HT1080 (cell line): ENCODE measurements at places on chromosomes 2 and 18. TPM values are rescaled to one million over a fixed set of nuclear protein-coding genes. Genes with fewer than 3 reads are reported as not detected.
A peak's percentile ranks its signal among the peaks of the same experiment; 100 is the strongest.

DNA sequence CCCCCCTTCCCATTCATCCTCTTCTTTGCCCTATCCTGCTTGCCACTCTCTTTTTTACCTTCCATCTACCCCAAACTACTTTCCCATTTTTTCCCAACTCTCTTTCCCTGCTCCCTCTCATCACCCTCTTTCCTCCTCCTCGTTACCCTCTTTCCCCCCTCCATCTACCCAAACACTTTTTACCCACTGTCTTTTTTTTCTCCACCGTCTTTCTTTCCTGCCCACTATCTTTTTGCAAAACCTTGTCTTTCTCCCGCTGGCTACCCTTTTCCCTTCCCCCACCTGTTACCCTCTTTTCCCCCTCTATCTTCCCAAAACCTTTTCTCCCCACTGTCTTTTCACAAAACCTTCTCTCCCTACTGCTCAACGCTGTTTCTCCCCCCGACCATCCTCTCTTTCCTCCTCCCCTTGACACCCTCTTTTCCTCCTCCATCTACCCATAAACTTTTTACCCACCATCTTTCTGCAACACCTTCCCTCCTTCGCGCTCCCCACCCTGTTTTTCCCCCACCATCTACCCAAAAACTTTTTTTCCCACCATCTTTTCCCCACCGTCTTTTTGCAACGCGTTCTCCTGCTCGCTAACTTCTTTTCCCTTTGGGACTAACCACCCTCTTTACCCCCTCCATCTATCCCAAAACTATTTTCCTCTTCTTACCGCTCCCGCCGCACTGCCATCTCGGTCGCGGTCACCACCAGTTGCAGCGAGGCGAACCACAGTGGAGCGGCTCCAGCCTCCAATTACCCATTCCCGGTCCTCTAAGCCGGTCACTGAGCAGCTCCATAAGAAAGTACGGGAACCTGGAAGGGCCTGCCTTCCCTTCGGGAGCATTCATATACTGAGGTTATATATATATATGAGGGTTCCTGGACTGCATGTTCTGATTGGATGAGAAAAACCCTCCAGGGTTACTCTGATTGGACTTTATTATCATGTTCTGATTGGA, 15.0 kb downstream of the CCDC74A start:
- DNase-seq, result no peak

- no peak for DNase-seq
Observed at GRCh38 chr2:150872756-150873395, 385.4 kb upstream of the RND3 start.

DNA sequence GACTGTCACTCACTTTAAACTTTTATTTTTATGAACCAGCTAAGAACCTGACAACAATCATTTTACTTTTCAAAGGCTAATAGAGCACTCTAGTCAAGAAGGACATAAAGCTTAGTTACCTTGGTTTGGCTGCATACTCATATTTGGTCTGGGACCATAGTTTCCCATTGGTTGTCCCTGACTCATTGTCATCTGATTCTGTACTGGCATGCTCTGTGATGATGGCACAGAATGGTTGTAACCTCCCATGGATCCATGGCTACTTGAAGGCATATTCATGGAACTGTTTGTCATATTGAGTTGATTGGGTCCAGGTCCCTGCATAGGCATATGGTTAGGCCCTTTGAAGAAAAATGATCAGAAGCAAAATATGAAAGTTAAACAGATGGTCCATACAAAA, 37.9 kb downstream of the SS18 start:
- DNase-seq, result peak; percentile 37

DNA sequence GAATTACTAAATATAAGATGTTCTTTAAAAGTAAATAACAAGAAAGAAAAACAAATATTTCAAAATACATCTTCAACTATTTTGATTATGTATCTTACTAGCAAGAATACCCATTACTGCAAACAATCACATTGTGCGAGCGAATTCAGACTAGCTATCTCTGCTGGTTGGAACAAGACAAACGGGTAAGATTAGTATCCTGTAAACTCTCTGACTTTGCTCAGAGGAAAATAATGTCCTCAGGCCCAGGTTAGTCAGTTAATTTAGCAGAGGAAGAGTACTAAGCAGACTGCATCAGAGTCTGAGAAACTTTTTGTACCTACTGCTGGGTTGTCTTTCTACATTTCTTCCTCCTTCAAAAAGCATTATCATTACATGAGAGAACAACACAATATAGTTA, 50.4 kb upstream of the MCM6 start:
- no peak for DNase-seq

DNA sequence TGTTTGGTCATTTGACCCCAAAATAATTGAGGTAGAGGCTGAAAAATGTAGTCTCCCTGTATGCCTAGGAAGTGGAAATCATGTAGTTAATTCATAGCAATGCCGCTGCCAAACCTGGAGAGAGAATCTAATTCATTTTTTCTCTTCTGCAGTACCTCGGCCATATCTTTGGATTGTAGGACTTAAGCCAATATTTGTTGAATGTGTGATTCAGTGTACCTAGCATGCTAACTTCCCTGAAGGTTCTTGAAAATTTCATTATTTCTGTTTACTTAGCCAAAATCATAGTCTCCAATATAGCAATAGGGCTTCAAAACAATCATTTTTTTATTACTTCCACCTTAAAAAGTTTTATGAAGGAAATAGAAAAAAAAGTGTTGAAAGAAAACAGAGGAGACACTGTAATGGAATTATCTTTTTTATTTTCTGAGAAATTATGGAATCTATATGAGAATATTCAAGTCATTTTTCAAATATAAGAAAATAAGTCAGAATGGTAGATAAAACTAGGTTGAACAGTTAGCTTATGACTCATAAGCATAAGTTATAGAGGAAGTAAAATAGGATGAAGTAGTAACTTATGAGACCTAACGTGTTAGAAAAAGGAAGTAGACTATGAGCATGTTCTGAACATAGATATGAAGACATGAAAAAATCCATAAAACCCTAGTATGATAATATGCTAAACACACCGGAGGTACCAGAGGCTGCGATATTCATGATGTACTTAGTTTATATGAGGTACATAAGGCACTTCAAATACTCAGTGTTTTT, 35.2 kb upstream of the CDH19 start:
- no peak for DNase-seq

- DNase-seq, result no peak
Observed at GRCh38 chr2:9238591-9239326, 32.1 kb downstream of the ASAP2 start.

DNA sequence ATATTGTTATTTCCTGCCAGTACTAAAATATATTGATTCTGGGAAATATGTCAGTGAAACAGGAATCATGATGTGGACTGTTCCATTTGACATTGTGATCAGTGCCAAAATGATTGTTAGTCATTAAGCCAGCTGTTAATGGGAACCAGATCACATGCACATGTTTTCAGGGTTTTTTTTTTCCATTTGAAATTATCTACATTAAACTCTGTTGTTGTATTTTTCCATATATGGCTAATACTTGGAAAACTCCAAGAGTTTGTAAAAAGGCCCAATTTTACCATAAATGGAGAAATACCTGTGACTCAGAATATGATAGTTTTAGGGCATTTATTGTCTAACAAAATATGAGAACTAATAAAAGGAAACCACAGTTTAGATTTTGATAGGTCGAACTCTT, 13.4 kb downstream of the ITGAV start:
- no peak for DNase-seq

GRCh38 chr2:209937893-209938292, 64.5 kb upstream of the RPE start:
- no peak for DNase-seq

DNA sequence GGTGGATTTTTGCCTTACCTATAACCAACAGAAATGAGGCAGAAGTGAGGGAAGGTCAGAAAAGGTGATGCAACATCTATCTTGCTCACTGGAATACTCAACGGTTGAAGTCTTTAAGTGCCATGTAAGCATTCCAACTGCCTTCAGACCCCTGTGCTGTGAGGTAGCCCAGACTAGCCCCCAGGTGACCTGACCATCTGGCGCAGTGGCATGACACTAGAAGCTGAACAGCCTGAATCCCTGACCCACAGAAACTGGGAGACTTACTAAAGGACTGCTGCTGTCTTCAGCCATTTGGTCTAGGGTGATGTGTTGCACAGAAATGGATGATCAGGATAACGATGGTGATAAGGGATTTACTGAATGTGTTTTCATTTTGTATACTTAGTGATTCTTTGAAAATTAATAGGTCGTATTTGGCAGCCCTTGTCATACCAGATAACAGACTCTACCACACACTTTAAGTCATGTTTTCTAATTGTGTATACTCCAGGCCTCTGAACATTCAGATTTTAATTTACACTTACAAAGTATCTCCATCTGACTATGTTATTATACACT, 161.5 kb downstream of the STK39 start:
- DNase-seq, result no peak

GRCh38 chr2:149894760-149895159, 307.2 kb upstream of the MMADHC start:
- peak; percentile 58 for DNase-seq

- peak; percentile 77 for DNase-seq
Observed at GRCh38 chr2:47509250-47509649, 106.3 kb downstream of the MSH2 start.

DNA sequence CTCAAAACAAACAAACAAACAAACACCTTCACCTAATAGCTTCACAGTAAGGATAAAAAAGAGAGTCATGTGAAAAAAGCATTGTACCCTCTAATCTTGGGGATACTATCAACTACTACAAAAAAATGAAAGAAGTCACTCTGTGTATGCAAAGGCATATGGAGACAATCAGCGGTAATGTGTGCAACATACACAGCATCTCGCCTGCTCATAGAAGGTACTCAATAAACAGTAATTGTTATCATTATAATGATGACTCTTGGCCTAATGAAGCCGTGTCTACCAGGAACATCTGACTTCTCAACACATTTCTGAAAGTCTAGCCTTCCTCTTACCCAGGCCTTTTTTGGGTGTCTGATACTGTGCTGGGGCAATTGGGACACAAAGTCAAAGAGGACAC, 55.3 kb downstream of the MYCN start:
- no peak for DNase-seq

GRCh38 chr2:241739651-241740050, 5.2 kb downstream of the D2HGDH start:
- DNase-seq, result peak; percentile 27

- no peak for DNase-seq
Observed at GRCh38 chr2:31109633-31110192, 28.5 kb downstream of the GALNT14 start.

- DNase-seq, result no peak
Observed at GRCh38 chr2:31387850-31388249, 26.7 kb downstream of the XDH start.

DNA sequence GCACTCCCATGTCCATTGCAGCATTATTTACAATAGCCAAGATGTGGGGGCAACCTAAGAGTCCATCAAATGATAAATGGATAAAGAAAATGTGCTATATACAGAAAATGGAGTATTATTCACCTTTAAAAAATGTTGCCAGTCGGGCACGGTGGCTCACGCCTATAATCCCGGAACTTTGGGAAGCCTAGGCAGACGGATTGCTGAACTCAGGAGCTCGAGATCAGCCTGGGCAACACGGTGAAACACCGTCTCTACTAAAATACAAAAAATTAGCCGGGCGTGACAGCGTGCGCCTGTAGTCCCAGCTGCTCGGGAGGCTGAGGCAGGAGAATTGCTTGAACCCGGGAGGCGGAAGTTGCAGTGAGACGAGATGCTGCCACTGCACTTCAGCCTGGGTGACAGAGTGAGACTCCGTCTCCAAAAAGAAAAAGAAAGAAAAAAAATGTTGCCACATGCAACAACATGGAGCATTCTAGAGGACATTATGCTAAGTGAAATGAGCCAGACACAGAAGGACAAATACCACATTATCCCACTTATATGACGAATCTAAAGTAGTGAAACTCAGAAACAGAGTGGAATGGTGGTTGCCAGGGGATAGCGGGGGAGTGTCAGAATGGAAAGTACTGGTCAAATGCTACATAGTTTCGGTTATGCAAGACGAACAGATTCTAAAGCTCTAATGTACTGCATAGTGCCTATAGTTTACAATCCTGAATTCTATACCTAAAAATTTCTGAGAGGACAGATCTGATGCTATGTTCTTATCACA, 1385.6 kb upstream of the TMEFF2 start:
- DNase-seq, result no peak

DNA sequence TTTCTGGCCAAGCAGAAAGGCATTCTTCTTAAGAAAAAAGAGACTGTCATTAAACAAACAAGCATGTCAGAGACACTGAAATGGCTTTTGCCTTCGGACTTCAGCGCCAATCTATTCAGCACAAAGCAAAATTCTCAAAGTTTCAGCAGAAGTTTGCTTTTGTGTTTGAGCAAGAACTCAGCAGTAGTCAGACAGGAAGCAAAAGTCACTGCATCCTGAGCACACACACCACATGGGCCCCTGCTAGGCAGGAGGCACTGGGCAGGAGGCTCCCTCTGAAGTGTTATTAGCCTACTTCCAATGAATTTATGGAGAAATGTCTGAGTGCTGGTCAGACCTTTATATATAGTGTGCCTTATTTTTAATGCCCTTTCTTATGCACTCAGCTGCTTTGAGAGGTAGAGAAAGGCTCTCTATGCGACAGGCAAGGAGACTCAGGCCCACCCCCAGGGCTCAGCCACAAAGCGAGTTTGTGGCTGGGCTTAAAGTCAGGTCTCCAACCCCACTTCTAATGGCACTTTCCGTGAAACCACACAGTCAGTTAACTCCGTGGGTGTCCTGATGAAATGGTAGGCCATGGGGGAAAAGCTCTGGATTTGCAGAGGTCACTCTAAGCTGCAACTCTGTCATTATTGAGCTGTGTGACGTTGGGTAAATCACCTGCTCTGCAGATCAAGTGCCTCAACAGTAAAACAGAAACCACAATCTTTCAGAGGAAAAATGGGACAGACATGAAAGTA, 161.0 kb upstream of the TMEM200C start:
- peak; percentile 61 for DNase-seq

KIAA2012 gene
- not detected in 2 replicates for total RNA-seq

EGR4 gene
- not detected in 2 replicates for total RNA-seq

DNER gene
- 42.9 and 51.3 TPM in 2 replicates for total RNA-seq

C2orf80 gene
- not detected in 2 replicates for total RNA-seq

FANCL gene
- total RNA-seq, result 23.9 and 27.2 TPM in 2 replicates

TWIST2 gene
- total RNA-seq, result 49.9 and 52.1 TPM in 2 replicates

SEPTIN2 gene
- 212 and 259 TPM in 2 replicates for total RNA-seq

PPP4R3B gene
- total RNA-seq, result 29.3 and 37.9 TPM in 2 replicates

RPRM gene
- total RNA-seq, result not detected in 2 replicates

ARHGAP15 gene
- 0.13 TPM in 1 of 2 replicates, not detected in the other for total RNA-seq
